Placental epithelial cell (primary cell): ENCODE measurements at places on chromosomes 3 and 15. TPM values are rescaled to one million over a fixed set of nuclear protein-coding genes. Genes with fewer than 3 reads are reported as not detected.

ACP3 gene
- 0.39 TPM in 1 of 2 replicates, not detected in the other for total RNA-seq

NRG4 gene
- total RNA-seq, result 1.6 and 5.1 TPM in 2 replicates

CHL1 gene
- not detected in 2 replicates for total RNA-seq

UROC1 gene
- not detected in 2 replicates for total RNA-seq

ATP13A4 gene
- 2.4 and 5.4 TPM in 2 replicates for total RNA-seq

PRTG gene
- total RNA-seq, result 15.3 and 26.7 TPM in 2 replicates

IQCF5 gene
- not detected in 2 replicates for total RNA-seq

WDR49 gene
- total RNA-seq, result not detected in 2 replicates

GP5 gene
- not detected in 2 replicates for total RNA-seq

C3orf49 gene
- total RNA-seq, result not detected in 2 replicates

LRTM1 gene
- 0.39 TPM in 1 of 2 replicates, not detected in the other for total RNA-seq

RASGRP1 gene
- total RNA-seq, result under 0.01 and 0.11 TPM in 2 replicates

STAC gene
- 0.11 and 0.79 TPM in 2 replicates for total RNA-seq

UCN2 gene
- 61.6 and 106 TPM in 2 replicates for total RNA-seq

ANKRD63 gene
- not detected in 2 replicates for total RNA-seq

PSTPIP1 gene
- total RNA-seq, result 0.39 and 0.76 TPM in 2 replicates

GNB5 gene
- total RNA-seq, result 51.4 and 63.3 TPM in 2 replicates

IL5RA gene
- total RNA-seq, result not detected in 2 replicates

PLAAT1 gene
- not detected in 2 replicates for total RNA-seq

TRAIP gene
- 2.5 and 2.7 TPM in 2 replicates for total RNA-seq

EPHB1 gene
- under 0.01 TPM in 2 replicates for total RNA-seq

TEX264 gene
- total RNA-seq, result 29.8 and 43.2 TPM in 2 replicates

TBC1D2B gene
- 45.7 and 49.5 TPM in 2 replicates for total RNA-seq

ALDH1A2 gene
- 0.79 and 4.3 TPM in 2 replicates for total RNA-seq

MINAR1 gene
- 2.3 and 3.9 TPM in 2 replicates for total RNA-seq

RNF13 gene
- total RNA-seq, result 123 and 190 TPM in 2 replicates

NR2E3 gene
- total RNA-seq, result 0.54 and 1.6 TPM in 2 replicates

TUSC7 gene
- not detected in 2 replicates for total RNA-seq

VEPH1 gene
- total RNA-seq, result 3.9 and 17.1 TPM in 2 replicates

CHST2 gene
- total RNA-seq, result 50.3 and 146 TPM in 2 replicates

SERF2 gene
- total RNA-seq, result 606 and 821 TPM in 2 replicates

SV2B gene
- not detected in 2 replicates for total RNA-seq

PIGBOS1 gene
- total RNA-seq, result 6.8 and 8.6 TPM in 2 replicates

FEZF2 gene
- not detected in 2 replicates for total RNA-seq

SEMA5B gene
- total RNA-seq, result not detected in 2 replicates

XYLB gene
- 2.4 TPM in 2 replicates for total RNA-seq

DUOX1 gene
- 7.5 and 11.0 TPM in 2 replicates for total RNA-seq

CDC25A gene
- total RNA-seq, result 5.1 and 12.0 TPM in 2 replicates

PLXNB1 gene
- 52.4 and 100 TPM in 2 replicates for total RNA-seq

CDCP1 gene
- total RNA-seq, result 0.39 and 3.6 TPM in 2 replicates

COL7A1 gene
- 678 and 886 TPM in 2 replicates for total RNA-seq

THSD4 gene
- 44.8 and 67.5 TPM in 2 replicates for total RNA-seq

SLC38A3 gene
- total RNA-seq, result not detected in 2 replicates

TOPAZ1 gene
- not detected in 2 replicates for total RNA-seq

HMCES gene
- total RNA-seq, result 19.6 and 27.1 TPM in 2 replicates

WNT7A gene
- 2.0 and 6.8 TPM in 2 replicates for total RNA-seq

TMEM207 gene
- total RNA-seq, result not detected in 2 replicates

AGBL1 gene
- not detected in 2 replicates for total RNA-seq

ADAMTS7 gene
- 2.0 and 3.5 TPM in 2 replicates for total RNA-seq

SCN11A gene
- under 0.01 and 0.11 TPM in 2 replicates for total RNA-seq

PLCL2 gene
- total RNA-seq, result 20.7 and 31.8 TPM in 2 replicates

SLC9C1 gene
- total RNA-seq, result under 0.01 TPM in 1 of 2 replicates, not detected in the other
